ENCODE measurements at places on chromosomes 7 and 10.
A peak's percentile ranks its signal among the peaks of the same experiment; 100 is the strongest.

DNA sequence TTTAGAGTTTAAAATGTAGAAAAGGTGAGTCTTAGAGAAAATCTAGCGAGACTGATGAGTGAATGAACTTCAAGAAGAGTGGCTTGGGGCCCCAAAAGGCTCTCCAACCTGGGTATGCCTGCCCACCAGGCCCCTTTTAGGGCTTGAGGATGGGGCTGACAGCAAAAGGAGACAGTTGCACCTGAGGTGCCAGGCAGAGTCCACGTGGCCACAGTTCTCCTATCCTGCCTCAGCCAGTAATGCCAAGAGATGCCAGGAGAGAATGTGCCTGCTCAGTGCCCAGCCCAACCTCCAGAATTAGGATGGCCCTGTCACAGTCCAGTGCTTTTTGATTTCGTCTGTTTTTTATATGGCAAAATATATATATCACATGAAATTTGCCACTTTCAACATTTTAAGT, 156.5 kb downstream of the SLIT1 start:
- no peak for DNase-seq

DNA sequence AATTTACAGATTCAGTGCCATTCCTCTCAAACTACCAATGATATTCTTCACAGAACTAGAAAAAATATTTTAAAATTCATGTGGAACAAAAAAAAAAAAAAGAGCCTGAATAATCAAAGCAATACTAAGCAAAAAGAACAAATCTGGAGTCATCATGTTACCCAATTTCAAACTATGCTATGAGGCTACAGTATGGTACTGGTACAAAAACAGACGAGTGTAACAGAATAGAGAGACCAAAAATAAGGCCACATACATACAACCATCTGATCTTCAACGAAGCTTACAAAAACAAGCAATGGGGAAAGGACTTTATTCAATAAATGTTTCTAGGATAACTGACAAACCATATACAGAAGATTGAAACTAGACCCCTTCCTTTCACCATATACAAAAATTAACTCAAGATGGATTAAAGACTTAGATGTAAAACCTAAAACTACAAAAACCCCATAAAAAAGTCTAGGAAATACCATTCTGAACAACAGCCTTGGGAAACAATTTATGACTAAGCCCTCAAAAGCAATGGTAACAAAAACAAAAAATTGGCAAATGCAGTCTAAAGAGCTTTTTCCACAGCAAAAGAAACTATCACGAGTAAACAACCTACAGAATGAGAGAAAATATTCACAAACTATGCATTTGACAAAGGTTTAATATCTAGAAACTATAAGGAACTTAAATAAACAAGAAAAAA, 207.7 kb downstream of the PTN start:
- no peak for DNase-seq

DNA sequence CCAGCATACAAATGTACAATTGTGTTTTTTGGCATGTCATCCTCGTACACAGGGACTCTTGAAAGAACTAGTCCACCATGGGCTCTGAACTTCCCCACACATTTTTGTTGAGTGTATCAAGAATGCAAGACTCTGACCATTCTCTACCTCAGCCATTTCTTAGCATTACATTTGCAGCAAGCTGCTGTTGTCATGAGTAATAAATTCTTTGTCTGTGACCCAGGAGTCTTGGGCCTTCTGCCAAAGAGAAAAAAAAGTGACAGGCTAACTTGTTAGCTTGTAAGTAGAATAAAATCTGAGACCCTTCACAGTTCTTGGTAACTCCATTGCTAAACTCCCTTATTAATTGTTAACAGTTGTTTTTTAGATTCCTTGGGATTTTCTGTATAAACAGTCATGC, 542.3 kb upstream of the MBL2 start:
- DNase-seq: peak; percentile 97

DNA sequence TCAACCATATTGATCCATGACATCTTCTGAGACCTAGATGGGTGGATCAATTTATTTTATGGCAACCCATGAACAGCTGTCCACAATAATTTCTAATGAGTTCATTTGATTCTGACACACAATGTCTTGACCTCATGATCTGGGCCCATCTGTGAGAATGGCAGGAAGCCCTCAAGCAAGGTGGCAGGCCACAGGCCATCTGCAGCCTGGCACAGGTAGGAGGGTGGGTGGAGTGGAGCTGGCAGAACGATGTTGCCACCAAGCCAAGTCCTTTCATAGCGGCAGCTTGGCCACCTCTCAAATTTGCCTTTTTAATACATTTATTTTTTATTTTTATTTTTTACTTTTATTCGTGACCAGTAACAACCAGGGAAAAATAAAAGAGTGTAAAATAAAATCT, 1181.6 kb upstream of the SORCS1 start:
- DNase-seq: no peak

GRCh38 chr7:143145-143751, 49.1 kb upstream of the FAM20C start:
- DNase-seq: no peak

- DNase-seq: no peak
Observed at GRCh38 chr7:125814100-125814499, 884.5 kb upstream of the POT1 start.

DNA sequence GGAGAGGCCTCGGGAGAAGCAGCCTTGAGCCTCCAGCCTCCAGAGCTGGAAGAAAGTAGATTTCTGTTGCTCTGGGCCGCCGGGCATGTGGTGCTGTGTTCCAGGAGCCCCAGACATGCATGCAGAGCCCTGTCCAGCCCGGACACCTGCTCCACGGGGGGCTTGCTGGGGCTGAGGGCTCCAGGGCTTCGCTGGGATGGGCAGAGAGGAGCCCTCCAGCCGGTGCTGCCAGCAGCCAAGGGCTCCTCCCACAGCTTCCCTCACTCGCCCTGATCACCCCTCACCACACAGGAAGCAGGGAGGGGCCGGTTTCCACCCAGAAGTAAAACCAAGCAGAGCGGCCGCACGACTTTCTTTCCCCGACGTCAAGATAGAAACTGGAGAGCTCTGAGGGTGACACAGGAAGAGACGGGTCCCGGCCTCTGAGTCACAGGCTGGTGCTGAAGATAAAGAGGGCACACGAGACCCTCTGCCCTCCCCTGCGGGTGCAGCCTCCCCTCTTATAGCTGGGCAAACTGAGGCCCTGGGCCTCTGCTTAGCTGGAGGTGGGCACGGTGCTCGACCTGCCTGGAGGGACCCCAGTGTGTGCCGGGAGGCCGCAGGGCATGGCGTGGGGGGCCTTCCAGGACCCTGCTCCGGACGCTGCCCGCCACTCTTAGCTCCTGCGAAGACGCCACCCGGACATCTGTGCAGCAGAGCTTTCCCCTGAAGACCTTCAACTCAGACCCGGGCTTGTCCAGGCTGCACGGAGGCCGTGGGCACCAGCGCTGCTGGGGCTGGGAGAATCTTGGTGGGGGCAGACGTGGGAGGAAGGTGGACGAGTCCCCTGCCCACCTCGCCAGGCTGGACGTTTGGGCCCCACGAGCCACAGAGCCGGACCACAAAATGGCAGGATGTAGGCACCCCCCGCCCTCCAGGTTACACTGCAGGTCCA, 31.1 kb downstream of the ADAP1 start:
- DNase-seq: no peak

DNA sequence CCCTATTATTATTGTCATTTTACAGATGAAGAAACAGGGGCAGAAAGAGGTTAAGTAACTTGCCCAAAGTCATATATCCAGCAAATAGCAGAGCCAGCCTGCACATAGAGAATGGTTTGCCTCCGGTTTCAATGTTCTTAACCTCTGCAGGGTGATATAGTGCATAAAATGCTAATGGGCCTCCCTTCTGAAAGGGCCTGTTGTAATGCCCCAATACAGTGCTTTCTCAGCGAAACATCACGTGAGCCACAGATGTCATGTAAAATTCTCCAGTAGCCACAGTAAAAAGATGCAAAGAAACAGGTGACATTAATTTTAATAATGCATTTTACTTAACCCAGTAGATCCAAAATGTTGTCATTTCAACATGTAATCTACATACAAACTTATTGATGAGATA, 38.1 kb downstream of the LRGUK start:
- DNase-seq: no peak

GRCh38 chr10:986881-987619, 1.2 kb upstream of the GTPBP4 start:
- no peak for DNase-seq

DNA sequence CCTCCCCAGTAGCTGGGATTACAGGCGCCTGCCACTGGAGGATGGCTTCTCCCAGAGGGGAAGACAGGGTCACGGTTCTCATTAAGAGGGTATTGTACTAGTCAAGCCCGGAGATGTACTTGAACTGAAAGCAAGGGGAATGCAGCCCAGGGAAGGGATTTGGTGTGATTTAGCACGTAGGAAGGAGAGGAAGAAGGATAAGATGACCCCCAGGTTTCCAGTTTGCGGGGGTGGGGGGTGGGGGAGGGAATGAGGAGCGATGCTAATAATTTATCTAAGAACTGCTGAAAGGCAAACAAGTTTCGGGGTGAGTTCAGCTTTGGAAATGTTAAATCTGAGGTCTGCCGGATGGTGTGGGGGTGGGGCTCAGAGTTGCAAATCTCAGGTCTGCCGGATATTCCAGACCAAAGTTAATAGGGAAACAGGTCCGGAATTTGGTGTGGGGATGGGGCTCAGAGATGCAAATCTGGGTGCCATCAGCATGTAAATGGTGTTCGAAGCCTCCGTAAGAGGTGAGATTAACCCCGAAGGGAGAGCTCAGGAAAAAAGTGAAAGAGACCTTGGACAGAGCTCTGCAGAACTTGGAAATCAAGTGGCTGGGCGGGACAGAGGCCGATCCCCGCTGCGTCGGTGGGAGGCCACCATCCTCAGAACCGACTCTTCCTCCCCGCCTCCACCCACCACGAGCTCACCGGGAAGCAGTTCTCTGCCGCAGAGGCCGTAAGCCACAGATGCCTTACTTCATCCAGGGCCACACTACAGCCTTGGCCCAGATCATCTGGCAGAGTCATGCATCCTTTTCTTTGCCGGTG, 1.6 kb upstream of the SEPHS1 start:
- DNase-seq: no peak

- no peak for DNase-seq
Observed at GRCh38 chr7:139589474-139589873, 66.0 kb downstream of the CLEC2L start.

- no peak for DNase-seq
Observed at GRCh38 chr10:102713539-102713813, 721 bp downstream of the ARL3 start.

DNA sequence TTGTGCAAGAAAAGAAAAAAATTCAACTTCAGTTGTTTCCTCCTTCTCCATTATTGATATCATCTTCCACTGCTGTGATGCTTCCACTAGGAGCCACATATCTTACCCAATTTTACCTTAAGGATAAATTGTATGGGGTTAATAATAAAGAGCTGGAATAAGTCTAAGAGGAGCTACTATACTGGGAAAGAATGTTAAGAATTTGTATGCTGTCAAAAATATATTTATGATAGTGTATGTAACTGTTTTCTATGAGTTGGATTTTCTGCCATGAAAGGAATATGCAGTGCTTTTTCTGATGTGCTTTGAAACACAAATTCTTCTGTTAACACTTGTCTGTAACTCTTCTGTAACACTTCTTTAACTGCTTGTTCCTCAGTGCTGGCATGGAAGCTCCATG, 219.1 kb downstream of the VTI1A start:
- DNase-seq: no peak

DNA sequence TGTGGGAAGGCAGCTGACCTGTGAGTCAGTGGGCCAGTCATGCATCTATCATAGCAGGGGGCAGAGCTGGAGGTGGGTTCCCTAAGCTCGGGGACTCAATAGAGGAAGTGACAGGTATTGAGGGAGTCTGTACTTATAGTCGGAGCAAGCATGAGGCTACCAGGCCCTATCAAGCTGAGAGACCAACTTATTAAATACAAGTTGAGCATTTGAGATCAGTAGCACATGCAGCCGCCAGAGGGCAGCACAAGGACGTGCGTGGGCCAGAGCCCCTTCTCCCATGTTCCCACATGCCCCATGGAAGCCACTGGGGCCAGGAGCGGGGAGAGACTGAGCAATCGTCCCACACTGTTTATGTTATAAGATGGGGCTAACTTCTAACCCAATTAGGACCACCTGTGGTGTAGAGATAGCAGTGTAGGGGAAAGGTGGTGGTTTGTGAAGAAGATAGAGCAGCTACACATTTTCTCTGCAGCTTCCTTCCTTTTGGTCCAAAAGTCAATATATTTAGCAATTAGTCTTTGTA, 13.0 kb upstream of the STK31 start:
- DNase-seq: no peak

- no peak for DNase-seq
Observed at GRCh38 chr10:12382157-12382548, 32.8 kb downstream of the CAMK1D start.
